Foreskin fibroblast (primary cell): ENCODE measurements at places on chromosomes 2 and 18.

DNA sequence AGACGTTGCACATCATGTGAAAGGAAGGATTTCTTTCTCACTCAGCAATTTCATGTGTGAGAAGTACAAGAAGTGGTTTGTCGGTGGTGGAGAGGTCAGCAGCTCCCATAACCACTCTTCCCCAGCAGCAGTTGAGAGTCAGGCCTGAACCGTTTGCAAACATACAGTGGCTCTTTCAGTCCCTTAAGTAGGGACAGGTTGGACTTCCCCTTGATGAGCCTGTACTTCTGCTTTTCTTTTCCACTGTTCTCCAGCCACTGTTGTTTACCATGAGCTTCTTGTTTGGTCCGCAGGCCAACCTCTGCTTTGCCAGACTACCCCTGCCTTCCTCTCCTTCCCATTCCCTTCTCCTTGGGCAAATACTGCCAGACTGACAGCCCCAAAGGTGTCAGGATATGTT, 391.3 kb upstream of the CELF4 start:
- DNase-seq = no peak

GRCh38 chr18:3405713-3406112, 44.3 kb upstream of the TGIF1 start:
- DNase-seq = no peak

DNA sequence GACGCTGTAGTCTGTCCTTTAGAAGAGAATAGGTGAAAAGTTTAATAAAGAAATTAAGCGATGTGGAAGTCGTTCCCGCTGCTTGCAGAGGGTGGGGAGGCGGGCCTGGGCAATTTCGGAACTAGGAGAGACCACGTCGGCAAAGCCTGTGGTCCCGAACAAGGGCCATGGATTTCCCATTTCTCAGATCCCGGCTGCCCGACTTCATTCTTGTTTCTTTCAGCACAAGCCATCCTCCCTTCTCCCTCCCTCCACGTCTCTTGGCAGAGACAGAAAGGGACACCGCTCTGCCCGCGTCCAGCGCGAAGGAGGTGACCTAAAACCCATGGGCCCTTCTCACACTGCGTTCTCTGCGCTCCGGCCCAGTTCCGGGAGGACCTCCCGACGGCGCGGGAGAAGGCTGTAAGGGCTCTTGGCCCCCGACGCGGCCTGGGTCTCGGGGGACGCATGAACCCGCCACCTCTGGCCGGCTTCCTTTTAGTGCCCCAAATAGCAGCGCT, 2.2 kb upstream of the BCL2L11 start:
- no peak for DNase-seq

GRCh38 chr2:173823543-173823939, 141.6 kb downstream of the SP3 start:
- no peak for DNase-seq
